Ascending aorta (tissue), 2 donors: ENCODE measurements at places on chromosomes 5 and 9. TPM values are rescaled to one million over a fixed set of nuclear protein-coding genes. Genes with fewer than 3 reads are reported as not detected.

DNA sequence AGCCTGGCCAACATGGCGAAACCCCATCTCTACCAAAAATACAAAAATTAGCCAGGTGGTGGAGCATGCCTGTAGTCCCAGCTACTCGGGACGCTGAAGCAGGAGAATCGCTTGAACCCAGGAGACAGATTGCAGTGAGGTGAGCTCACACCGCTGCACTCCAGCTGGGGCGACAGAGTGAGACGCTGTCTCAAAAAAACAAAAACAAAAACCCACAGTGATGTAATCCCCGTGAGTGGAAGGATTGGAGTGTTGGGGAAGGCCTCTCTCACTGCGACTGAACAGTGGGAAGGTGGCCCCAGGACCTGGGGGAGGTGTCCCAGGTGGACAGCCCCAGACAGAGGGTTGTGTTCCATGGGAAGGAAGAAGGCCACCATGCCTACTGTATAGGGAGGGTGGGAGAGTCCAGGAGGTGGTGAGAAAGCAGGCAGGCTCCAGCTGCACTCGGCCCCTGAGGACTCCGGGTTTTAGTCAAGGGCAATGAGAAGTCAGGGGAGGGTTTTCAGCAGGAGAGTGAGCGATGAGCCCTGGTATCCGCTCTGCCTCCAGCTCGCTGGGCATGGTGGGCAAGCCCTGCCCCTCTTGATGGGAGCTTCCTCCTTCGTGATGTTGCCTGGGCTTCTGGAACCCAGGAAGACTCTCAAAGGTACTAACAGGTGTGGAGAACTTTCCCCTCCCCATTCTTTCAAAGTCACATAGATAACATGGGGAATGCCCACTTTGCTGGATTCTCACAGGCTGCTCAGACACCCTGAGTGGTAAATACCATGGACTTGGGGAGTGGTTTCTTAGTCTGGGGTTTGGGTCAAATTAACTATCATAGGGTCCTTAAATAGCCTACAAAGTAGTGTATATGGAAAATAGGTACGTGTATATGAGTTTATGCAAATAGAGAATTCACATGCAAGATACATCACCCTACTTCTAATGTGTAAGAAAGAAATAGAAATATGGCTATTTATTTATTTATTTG lies 74.7 kb downstream of the PPARGC1B start:
- H3K4me1 ChIP-seq, result peaks cover 4% of the 10 kb centered on the region
- H3K36me3 ChIP-seq, result no peaks in the 10 kb centered on the region
- H3K4me3 ChIP-seq, result no peak overlapping the region
- no peak overlapping the region for H3K27ac ChIP-seq

The KCNIP1 gene
- not detected for total RNA-seq

DNA sequence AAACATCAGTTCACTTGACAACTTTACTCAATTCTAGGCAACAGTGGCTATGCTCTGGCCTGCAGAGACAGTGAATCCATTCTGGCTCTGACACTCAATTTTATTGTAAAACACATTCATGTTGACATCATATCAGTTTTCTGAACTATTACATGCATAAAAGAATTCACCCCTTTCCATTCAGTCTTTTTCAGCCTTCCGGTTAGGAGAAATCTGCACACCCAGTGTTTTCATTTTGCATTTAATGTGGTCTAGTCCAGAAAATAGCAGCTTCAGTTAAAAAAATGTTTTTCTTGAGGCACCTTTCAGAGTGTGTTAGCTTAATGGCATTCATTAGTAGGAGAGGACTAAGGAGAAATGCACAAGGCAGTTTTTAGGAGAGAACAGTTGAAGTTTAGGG lies 95.1 kb downstream of the PBX3 start:
- no peak overlapping the region for H3K4me3 ChIP-seq
- no peaks in the 10 kb centered on the region for H3K36me3 ChIP-seq
- DNase-seq, result no peak
- no peaks in the 10 kb centered on the region for H3K4me1 ChIP-seq
- H3K27ac ChIP-seq, result no peak overlapping the region

- H3K36me3 ChIP-seq, result no peaks in the 10 kb centered on the region
- no peaks in the 10 kb centered on the region for H3K4me1 ChIP-seq
- H3K4me3 ChIP-seq, result no peak overlapping the region
Measured at GRCh38 chr5:127564002-127564769, 46.7 kb downstream of the PRRC1 start.
